Activated CD4-positive, alpha-beta T cell treated with anti-CD3 and anti-CD28 coated beads, Interleukin-2, Interleukin-4, amounts not matched to agents 100 ng/mL and 50 ng/mL, durations not matched to agents 16 hours and 8 hours (primary cell): ENCODE measurements at places on chromosomes 12 and 14.

GRCh38 chr14:53054457-53054856 lies 98.7 kb downstream of the DDHD1 start:
- no peak for DNase-seq

DNA sequence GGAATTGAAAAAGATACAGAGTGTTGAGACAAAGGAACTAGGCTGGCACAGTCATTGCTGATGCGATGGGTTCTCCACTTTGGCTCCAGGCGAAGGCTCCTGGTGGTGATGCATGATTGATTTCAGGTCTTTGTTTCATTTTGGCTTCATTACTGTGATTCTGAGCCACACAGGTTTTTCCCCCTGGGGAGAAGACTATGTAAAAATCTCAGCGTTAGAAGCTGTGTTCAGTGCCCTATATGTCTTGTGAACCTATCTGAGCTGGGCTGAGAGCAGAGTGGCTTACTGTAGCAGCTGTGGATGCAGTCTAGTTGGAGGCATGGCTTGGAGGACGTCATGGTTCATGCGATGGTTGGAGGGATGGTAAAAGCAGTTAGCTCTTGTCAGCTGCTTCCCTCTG lies 54.0 kb downstream of the GPATCH2L start:
- no peak for DNase-seq

DNA sequence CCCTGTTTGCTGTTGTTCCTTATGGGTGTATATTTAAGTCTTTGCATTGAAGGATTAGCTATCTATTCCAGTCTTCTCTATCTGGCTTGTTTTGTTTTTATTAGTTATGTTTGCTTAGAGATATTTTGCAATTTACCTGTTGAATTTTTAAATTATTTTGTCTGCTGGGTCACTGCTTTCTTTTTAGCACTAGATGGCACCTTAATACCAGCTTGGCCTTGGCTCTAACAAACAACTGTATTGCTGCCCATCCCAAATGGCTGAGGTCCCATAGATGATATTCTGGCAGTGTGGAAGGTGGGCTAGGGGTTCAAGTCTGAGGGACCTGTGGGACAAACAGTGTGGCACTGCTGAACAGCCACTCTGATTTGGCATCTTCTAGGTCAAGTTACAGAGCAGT lies 144.0 kb upstream of the FBXO33 start:
- DNase-seq, result no peak

- no peak for DNase-seq
These were observed 130.4 kb upstream of the NTF3 start for GRCh38 chr12:5301539-5301938.

GRCh38 chr12:19198272-19198671 lies 68.7 kb downstream of the PLEKHA5 start:
- no peak for DNase-seq

DNA sequence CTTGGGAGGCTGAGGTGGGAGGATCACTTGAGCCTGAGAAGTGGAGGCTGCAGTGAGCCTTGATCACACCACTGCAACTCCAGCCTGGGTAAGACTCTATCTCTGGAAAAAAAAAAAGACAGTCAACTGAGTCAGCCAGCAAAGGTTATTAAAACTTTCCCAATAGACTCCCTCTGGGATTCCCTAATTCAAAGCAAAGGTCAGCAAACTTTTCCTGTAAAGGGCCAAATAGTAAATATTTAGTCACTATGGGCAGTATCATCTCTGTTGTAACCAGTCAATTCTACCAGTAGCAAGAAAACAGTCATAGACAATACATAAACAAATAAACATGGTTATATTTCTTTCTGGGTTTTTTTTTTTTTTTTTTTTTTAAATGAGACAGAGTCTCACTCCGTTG lies 122.5 kb downstream of the IPO8 start:
- DNase-seq, result no peak

- peak; percentile 54 for DNase-seq
These were observed 48.4 kb downstream of the RIN3 start for GRCh38 chr14:92561906-92562479.

DNA sequence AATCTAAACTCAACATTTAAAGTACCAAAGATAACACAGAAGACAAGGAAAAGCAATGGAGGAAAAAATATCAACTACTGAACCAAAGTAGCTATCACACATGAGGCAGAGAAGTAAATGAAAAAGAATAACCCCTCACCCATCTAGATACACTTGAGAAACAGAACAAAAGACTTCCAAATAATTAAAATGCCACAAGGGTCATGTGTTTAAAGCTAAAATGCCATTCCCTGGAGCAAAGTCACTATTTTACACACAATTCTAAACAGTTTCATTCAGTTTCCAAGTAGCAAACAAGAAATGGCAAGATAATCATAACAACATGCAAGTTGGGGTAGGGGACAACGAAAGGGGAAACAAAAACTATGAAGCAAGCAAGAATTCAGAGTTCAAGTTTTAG lies 12.0 kb downstream of the OSBPL8 start:
- DNase-seq, result no peak

DNA sequence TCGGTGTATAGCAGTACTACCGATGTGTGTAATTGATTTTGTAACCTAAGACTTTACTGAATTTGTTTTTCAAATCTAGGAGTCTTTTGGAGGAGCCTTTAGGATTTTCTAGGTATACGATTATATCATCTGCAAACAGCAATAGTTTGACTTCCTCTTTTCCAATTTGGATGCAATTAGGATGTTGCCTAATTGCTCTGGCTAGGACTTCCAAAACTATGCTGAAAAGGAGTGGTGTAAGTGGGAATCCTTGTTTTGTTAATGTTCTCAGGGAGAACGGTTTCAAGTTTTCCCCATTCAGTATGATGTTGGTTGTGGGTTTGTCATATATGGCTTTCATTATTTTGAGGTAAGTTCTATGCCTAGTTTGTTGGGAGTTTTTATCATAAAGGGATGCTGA lies 171.6 kb upstream of the PDE3A start:
- no peak for DNase-seq

- no peak for DNase-seq
These were observed 1.7 kb downstream of the PDE3A start for GRCh38 chr12:20370014-20370386.

- DNase-seq, result no peak
These were observed 74.2 kb upstream of the MBIP start for GRCh38 chr14:36394593-36394992.

GRCh38 chr12:15590180-15590826 lies 198.9 kb downstream of the EPS8 start:
- DNase-seq, result peak; percentile 76

GRCh38 chr12:14635776-14636175 lies 60.6 kb downstream of the GUCY2C start:
- DNase-seq, result no peak

DNA sequence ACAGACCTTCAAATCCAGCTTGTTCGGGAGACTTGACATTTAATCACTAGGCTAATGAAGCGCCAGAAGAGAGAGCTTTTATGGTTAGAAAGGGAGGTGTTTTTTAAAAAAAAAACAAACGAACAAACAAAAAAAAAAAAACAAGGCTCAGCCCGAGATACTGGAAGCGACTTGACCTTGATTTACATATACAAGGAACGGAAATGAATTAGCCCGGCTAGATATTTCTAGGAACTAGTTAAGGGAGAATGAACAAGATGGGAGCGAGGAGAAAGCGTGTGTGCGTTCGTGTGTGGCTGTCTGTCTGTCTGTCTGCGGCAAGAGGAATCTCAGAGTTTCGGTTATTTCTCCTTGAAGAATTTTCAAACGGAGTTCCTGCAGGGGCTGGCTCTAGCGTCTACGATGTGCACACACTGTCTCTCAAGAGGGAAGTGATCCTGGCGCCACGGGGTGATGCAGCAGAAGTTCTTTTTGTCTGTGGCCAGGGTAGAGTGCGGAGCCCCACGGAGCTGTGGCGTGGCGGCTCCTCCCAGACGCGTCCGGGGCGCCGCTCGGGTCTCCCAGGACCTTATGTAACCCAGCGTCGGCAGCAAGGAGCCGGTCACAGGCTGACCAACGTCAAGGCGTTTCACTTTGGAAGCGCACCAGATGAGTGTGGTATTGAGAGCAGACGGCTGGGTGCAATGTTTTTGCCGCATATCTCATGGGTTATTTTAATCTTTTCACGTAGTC lies 18.8 kb downstream of the SOCS2 start:
- DNase-seq, result peak; percentile 25

GRCh38 chr12:131965073-131965472 lies 15.3 kb downstream of the EP400 start:
- no peak for DNase-seq

DNA sequence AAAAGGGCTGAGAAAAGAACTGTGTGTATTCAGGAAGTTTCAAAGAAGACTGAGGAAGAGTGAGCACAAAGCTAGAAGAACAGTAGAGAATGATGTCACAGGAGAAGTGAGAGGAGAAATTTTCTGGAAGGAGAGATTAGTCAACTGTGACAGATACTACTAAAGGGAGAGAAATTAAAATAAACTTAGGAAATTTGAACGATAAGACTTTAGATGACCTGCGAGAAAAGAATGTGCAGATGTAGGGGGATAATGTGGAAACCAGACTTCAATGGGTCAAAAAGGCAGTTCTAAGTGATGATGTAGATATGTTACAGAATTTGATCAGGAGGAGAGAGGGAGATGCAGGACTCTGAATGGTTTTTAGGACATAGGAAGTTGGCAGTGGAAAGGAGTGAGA lies 287.4 kb downstream of the SYT1 start:
- DNase-seq, result no peak

DNA sequence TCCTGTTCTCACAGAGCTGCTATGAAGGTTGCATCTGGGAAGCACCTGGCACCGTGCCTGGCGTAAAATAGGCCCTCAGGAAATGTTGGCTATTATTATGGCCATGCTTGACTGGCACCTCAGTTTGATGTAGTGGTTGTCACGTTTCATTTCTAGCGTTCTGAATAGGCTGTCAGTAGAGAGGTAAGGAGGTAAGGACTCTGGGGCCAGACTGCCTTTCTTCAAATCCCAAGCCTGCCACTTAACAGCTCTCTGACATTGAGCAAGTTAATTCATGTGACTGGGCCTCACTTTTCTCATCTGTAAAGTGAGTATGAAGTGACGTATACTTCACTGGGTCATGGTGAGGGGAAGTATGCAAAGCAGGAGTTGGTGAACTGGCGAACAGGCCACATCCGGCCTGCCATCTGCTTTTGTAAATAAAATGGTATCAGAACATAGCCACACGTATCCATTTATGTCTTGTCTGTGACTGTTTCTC lies 196.2 kb downstream of the CACNA1C start:
- DNase-seq, result no peak

GRCh38 chr14:91154851-91155625 lies 41.2 kb downstream of the DGLUCY start:
- DNase-seq, result no peak
